Adrenal gland (tissue), 19 donors: ENCODE measurements at places on chromosomes 11 and 22. TPM values are rescaled to one million over a fixed set of nuclear protein-coding genes. Genes with fewer than 3 reads are reported as not detected.

- H3K4me3 ChIP-seq: no peak overlapping the region
- no peaks in the 10 kb centered on the region for H3K27me3 ChIP-seq
- no peaks in the 10 kb centered on the region for H3K4me1 ChIP-seq
- DNase-seq: no peak
- no peaks in the 10 kb centered on the region for H3K36me3 ChIP-seq
- no peak overlapping the region for H3K27ac ChIP-seq
These were observed 247.9 kb upstream of the KIRREL3 start for GRCh38 chr11:127248476-127248875.

GRCh38 chr11:65871811-65872548, 620 bp downstream of the EFEMP2 start:
- peaks cover 17% of the 10 kb centered on the region for H3K4me1 ChIP-seq
- H3K4me3 ChIP-seq: peak overlapping the region; percentile 61
- peaks cover 20% of the 10 kb centered on the region for H3K36me3 ChIP-seq
- H3K27me3 ChIP-seq: no peaks in the 10 kb centered on the region

DNA sequence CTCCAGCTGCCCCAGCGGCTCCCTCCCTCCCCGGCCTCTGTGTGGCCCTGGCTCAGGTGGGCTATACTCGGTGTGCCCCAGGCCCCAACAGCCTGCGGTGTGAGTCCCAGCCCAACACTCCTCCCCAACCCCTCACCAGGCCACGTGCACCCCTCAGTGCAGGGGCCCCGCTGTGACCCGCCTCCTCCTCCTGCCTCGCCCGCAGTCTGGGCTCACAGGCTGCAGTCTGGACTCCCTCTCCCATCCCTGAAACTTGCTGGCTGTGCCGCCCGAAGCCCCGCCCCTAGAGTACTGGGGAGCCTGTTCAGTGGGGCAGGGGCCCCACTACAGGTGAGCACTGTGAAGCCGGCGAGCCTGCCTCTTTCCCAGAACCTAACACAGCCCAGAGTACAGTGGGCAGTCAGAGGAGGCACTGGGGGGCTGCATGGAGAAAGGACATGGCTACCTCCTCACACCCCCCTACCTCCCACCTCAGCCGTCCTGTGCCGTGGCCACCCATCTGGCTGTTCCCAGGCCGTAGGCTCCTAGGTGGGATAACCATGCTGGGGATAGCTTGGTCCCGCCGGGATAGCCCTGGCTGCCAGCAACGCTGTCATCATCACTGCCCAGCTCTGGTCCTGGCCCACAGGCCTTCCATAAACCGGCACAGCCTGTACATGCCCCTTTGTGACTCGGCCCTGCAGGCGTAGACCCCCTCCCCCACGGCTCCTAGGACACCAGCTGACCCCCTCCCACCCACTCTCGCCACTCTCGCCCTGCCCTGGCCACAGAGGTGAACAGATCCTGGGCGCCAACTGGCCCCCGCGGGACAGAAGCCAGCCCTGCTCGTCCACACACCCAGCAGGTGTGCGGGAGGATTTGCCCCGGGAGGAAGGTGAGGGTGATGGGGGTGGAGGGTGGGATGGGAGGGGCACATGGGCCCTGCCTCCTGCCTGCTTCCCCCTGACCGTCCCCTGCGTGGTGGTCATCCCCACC, 29.7 kb downstream of the CELSR1 start:
- no peak overlapping the region for H3K4me3 ChIP-seq
- no peak overlapping the region for H3K27ac ChIP-seq
- no peaks in the 10 kb centered on the region for H3K36me3 ChIP-seq
- H3K4me1 ChIP-seq: no peaks in the 10 kb centered on the region
- peaks cover 8% of the 10 kb centered on the region for H3K27me3 ChIP-seq
- DNase-seq: no peak

GRCh38 chr11:33478111-33478573, 221.0 kb downstream of the HIPK3 start:
- H3K27ac ChIP-seq: peak overlapping the region; percentile 11
- DNase-seq: peak; percentile 45
- no peaks in the 10 kb centered on the region for H3K36me3 ChIP-seq
- peaks cover 20% of the 10 kb centered on the region for H3K4me1 ChIP-seq

DNA sequence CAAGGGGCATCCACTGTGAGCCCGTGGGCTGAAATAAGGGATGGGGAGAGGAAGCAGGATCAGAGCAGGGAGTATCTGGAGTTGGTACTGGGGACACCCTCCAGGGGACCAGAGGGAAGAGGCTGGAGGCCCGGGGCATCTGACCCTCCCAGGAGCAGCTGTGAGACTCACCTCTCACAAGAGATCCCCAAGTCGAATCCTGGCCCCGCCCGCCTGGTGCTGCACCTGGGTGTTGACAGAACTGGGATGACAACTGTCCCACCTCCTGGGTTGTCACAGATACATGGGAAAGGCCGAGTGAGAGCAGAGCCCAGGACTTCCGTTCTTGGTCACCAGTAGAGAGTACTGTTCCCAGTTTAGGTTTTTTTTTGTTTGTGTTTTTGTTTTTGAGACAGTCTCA, 78.9 kb downstream of the CELSR1 start:
- H3K27me3 ChIP-seq: no peaks in the 10 kb centered on the region
- H3K27ac ChIP-seq: no peak overlapping the region
- DNase-seq: no peak
- H3K4me1 ChIP-seq: no peaks in the 10 kb centered on the region
- H3K4me3 ChIP-seq: no peak overlapping the region

- DNase-seq: no peak
- H3K4me3 ChIP-seq: no peak overlapping the region
- no peaks in the 10 kb centered on the region for H3K27me3 ChIP-seq
- H3K36me3 ChIP-seq: peaks cover 97% of the 10 kb centered on the region
These were observed 6.2 kb upstream of the RANBP1 start for GRCh38 chr22:20109411-20110358.

GRCh38 chr11:78851878-78852586, 277.4 kb upstream of the NARS2 start:
- H3K27ac ChIP-seq: no peak overlapping the region
- DNase-seq: no peak
- no peaks in the 10 kb centered on the region for H3K27me3 ChIP-seq

Gene P2RX3
- total RNA-seq: 1.1 TPM

Gene TEX12
- not detected for total RNA-seq
